ENCODE measurements at places on chromosomes 12 and 14.
A peak's percentile ranks its signal among the peaks of the same experiment; 100 is the strongest.

DNA sequence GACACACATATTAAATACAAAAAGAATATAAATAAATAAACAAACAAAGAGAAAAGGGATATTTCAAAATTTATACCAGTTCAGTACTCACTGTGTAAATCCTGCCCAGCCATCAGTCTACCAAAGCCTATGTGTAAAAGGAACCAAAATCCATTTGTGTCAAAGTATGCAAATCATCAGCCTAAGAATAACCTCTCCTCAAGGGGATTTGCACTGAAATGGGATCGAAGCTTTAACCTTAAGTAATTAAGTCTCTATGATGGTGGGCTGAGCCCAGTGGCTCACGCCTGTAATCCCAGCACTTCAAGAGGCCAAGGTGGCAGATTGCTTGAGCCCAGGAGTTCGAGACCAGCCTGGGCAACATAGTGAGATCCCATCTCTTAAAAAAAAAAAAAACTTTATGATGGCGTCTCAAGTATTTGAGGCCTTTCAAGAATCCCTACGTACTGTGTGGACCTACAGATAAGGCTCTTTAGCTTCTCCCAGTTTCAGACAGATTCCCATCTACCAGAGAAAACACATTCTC, 57.8 kb upstream of the METAP2 start:
- DNase-seq, result no peak

DNA sequence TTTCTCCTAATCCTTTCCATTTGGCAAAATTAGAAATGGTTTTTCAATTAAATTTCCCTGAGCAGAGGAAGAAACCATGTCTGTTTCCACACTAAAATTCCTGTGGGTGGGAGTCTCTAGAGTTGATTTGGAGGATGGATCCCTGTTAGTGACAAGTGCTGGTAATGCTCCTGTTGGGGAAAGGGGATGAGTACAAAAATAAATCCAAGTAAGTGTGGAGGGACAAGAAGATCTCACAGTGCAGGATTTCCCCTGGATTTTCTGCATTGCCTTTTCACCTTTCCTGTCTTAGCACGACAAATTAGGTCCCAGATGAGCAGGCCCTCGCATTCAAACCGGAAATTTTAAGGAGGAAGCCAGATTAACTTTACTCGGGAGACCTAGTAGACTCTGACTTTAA, 107.5 kb downstream of the DAD1 start:
- DNase-seq, result no peak

- DNase-seq, result no peak
These were observed 147.9 kb upstream of the MYL2 start for GRCh38 chr12:111068290-111068689.

DNA sequence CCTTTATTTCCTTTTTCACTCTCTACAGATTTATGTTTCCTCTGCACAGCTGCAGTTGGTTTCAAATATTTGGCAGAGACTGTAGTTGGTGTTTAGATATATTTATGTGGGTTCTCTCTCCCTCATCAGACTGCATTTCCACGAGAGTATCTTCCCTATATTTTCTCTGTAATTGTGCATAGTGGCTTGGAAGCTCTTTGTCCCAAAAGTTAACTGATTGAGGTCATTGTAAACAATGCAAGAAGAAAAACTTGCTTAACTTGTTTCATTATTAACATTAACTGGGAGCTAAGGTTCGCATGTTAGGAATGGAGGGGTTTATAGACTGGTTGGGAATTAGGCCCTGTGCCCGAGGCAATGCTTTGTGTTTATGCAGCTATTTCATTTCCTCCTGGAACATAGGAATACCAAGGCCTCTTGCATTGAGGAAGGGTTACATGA, 216.9 kb upstream of the HMGA2 start:
- no peak for DNase-seq

DNA sequence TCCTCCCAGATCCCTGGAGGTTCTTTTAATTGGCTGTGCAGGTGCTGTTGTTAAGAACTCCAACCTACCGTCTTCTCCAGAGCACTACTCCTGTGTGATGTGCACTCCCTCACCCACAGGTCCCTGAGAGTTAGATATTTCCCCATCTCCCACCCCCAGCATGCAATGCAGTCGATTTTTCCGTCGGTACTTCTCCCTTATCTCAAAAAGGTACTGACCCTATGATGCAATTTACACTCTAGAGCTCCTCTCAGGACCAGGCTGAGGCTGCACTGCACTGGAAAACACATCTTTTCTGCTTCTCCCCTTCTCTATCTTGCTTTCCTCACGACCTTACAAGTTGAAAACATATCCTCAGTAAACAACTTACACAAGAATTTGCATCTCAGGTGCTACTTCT, 312.4 kb upstream of the TBX3 start:
- no peak for DNase-seq

GRCh38 chr14:50736932-50737419, 68.9 kb upstream of the SAV1 start:
- DNase-seq, result no peak

DNA sequence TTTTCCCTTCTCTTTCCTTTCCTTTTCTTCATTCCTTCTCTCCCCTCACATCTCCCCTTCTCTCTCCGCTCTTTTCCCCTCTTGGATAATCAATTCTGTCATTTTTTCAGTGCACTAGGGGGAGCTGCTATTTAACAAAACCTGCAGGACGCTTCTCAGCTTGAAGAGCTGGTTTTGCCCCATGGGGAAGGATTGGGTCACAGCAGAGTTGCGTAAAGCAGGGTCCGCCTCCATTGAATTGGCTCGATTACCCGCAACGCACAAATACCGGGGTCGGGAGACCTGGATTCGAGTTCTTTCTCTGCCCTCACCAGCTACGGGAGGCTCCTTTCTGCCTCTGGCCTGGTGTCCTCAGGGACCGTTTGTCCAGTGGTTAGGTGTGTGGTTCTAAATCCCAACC, 42.1 kb upstream of the CHGA start:
- DNase-seq, result no peak

GRCh38 chr12:57085999-57086492, 2.9 kb upstream of the NAB2 start:
- DNase-seq, result peak; percentile 73

- DNase-seq, result no peak
These were observed 14.5 kb downstream of the VWF start for GRCh38 chr12:6110006-6110405.

GRCh38 chr12:85733984-85734383, 102.2 kb downstream of the RASSF9 start:
- DNase-seq, result no peak

GRCh38 chr14:54487771-54488170, 1.0 kb downstream of the GMFB start:
- DNase-seq, result no peak

GRCh38 chr12:39309516-39309915, 133.4 kb downstream of the KIF21A start:
- DNase-seq, result no peak

DNA sequence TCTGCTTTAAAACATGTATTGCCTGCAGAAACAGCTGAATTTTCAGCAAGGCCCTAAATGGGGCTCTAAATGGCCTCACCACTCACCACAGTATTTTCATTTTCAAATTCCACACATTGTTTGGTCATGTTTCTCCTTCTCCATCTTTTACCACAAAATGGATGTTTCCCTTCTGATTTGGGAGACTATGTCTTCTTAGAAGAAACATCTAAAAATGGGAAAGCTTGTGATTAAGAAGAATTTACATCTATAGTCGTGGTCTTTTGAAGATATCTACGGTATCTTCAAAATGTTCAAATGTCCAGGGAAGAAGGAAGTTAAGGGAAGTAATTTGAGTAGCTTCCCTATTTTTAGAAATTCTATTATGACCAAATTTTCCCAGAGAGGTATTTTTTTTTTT, 20.7 kb upstream of the TUBA1C start:
- DNase-seq, result no peak

DNA sequence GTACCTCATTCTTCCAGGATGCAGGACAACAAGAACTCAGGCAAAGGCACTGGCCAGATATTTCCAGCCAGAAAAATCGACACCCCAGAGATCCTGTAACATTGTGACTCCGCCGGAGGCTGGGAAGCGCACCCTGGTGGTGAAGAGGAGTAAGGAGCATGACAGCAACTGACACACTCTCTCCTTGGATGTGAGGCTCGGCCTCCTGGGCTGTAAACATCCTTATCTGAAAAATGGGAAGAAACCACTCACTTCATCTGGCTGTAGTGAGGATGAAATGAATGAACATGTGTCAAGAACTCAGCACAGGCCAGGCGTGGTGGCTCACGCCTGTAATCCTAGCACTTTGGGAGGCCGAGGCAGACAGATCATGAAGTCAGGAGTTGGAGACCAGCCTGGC, 27.5 kb downstream of the TCHP start:
- peak; percentile 76 for DNase-seq

DNA sequence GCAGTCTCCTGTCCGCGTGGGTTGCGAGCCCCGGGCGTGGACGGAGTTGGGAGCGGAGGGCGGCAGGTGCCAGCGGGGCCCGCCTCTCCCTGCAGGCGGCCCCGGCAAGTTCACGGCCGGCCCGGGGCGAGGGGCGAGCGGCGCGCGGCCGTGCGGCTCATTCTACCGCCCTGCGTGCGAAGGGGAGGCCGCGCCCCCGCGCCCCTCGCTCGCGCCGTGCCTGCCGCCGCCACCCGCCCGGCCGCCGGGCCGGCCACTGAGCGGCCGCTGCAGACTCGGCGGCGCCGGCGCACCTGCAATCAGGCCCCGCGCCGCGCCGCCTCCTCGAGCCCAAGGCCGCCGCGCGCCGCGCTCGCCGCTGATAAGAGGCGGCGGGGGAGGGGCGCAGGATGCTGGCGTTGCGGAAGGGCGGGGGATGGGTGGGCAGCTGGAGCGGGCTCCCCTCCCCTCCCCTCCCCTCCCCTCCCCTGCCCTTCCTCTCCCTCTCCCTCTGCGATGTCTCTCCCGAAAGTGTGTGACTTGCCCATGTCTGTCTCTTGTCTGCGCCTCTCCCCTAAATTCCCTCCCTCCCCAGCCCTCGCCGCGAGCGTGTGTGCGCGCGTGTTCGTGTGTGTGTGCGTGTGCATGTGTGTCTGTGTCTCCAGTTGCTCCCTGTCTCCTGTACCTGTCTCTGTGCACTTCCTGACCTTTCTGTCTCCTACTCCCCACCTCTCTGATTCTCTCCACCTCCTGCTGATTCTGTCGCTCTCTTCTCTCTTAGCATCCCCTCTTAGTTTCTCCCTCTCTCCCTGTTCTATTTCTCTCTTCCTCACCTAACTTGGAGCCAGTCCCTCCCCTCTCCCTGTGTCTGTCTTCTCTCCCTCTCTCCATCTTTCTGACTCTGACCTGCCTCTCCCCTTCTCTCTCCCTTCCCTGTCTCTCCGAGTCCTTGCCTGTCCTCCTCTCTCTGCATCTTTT, 768.1 kb upstream of the TBX3 start:
- no peak for DNase-seq

- no peak for DNase-seq
These were observed 477.0 kb downstream of the PCNX1 start for GRCh38 chr14:71384007-71384845.

DNA sequence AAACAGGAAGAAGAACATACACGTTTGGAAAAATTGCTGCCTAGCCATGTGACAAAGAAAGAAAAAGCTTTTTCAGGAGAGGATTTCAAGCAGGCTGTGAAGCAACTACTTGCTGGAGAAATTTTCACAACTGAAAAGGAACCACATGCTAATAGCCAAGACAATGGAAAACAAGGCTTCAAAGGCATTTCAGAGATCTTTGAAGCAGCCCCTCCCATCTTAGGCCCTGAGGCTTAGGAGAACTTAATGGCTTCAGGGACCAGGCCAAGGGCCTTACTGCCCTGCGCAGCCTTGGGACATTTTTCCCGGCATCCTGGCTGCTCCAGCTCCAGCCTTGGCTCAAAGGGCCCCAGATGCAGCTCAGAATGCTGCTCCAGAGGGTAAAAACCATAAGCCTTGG, 255.9 kb upstream of the ARID2 start:
- no peak for DNase-seq

GRCh38 chr12:25764409-25764808, 194.1 kb upstream of the RASSF8 start:
- no peak for DNase-seq

- DNase-seq, result no peak
These were observed 80.2 kb downstream of the NOC4L start for GRCh38 chr12:132224484-132224883.

GRCh38 chr14:102088012-102088792, 1.4 kb upstream of the HSP90AA1 start:
- peak; percentile 85 for DNase-seq

GRCh38 chr14:68365228-68365627, 427.6 kb downstream of the ZFP36L1 start:
- no peak for DNase-seq

GRCh38 chr12:32921397-32921796, 24.8 kb upstream of the PKP2 start:
- DNase-seq, result no peak

DNA sequence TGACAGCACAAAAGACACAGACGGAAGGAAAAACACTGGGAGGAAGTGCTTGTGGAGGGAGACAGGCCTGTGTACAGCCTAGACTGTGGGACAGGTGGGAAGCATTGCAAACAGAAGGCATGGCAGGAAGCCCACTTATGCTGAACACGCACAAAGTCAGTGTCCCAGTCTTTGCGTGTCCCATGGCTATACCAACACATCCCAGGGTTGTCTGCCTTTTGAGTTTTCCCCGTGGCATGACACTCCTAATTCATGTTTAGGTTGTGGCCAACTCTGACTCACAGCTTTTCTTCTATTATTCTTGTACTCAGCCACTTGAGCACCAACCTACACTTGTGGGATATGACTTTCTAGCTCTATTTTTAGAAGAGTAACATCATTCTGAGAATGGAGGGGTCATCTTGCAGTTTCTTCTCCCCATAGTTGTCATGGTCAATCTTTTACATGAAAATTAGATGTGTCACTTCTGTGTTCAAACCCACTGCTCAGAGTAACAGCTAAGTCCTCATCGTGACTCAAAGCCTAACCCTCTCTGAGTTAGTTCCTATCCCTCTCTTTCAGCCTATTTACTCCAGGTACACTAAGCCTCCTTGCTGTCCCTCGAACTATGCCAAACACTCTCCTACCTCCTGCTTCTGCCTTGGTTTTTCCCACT, 27.5 kb upstream of the JPH4 start:
- DNase-seq, result no peak

- DNase-seq, result no peak
These were observed 10.1 kb upstream of the SMCO3 start for GRCh38 chr12:14824012-14824634.

DNA sequence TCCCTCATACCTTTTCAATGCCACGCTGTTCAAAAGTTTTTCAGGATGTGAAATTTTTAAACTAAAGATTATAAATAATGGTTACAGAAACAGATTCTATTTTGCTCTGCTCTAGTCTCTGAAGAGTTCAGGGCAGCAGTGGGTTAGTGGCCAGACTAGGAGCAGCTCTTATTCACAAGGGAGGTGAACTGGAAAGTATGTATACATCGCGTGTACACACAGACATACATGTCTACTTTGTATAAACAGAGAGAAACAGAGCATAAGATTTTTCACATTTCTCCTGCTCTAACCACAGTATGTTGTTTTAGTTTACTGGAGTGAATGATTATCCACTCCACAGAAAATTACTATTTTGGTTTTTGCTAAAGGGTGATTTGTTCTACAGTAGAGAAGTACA, 74.4 kb upstream of the CRY1 start:
- no peak for DNase-seq

All from activated effector memory CD4-positive, alpha-beta T cell treated with anti-CD3 and anti-CD28 coated beads, Interleukin-2, amount 50 U/mL, for 16 hours (primary cell).